ENCODE measurements at places on chromosomes 16 and 17. TPM values are rescaled to one million over a fixed set of nuclear protein-coding genes. Genes with fewer than 3 reads are reported as not detected.

The BAIAP3 gene
- total RNA-seq, result 1.3 TPM

The TLCD3B gene
- total RNA-seq, result not detected

DNA sequence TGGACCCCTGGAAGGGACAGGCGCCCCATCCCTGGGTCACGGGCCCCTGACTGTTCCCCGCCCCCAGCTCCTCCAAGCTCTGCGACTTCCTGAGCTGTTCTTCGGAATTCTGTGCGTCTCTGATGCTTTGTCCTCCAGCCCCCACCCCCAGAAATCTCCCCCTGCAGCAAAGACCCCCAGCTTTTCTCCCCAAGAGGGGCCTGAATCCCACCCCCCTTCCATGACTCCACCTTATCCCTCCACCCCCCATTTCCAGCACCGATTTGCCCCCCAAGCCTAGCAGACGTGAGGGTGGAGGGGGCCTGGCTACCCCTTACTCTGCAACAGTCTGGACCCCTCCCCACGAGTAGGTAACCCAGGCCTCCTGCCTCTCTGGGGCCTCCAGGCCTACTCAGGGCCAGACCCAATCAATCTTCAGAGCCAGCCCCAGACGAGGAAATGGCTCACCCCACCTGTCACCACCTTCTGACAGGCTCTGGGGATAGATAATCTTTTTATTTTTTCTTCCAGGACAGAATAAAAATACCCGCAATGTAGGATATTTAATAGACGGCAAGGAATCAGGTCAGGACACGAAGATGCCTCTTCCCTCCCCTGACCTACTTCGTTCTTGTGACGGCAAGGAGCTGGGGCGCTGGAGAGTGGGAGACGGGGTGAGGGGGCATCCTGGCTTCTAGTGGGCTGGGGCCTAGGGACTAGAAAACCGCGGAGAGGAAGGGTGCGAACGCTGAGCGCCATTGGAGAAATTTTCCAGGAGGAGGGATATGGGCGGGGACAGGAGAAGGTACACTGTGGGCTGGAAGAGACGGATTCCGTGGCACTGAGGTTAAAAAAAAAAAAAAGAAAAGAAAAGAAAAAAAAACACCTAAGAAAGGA is 744 bp upstream of the PLXDC1 start:
- DNase-seq, result no peak

The AIPL1 gene
- not detected for total RNA-seq

- no peak for DNase-seq
Observed at GRCh38 chr16:3188925-3189825, 1.2 kb downstream of the OR1F1 start.

DNA sequence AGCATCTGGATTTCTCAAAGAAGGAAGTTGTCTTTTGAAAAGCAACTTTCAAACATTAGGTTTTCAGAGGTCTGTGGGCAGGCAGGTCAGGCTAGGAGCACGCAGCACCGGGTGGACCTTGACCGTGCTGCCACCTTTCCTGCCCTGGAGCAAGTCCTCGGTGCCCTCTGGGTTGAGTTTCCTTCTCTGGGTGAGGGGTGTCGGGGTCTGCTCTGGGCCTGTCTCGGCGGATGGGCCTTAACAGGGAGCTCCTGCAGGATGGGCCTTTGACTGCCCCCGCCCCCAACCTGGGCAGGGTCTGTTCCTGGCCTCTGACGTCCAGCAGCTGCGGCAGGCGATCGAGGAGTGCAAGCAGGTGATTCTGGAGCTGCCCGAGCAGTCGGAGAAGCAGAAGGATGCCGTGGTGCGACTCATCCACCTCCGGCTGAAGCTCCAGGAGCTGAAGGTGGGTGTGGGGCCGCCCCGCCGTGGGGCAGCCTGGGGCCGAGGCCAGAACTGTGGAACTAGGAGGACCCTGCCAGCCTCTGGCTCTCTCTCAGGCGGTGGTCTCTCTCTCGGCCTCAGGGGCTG is 8.7 kb downstream of the DEF8 start:
- DNase-seq, result no peak

DNA sequence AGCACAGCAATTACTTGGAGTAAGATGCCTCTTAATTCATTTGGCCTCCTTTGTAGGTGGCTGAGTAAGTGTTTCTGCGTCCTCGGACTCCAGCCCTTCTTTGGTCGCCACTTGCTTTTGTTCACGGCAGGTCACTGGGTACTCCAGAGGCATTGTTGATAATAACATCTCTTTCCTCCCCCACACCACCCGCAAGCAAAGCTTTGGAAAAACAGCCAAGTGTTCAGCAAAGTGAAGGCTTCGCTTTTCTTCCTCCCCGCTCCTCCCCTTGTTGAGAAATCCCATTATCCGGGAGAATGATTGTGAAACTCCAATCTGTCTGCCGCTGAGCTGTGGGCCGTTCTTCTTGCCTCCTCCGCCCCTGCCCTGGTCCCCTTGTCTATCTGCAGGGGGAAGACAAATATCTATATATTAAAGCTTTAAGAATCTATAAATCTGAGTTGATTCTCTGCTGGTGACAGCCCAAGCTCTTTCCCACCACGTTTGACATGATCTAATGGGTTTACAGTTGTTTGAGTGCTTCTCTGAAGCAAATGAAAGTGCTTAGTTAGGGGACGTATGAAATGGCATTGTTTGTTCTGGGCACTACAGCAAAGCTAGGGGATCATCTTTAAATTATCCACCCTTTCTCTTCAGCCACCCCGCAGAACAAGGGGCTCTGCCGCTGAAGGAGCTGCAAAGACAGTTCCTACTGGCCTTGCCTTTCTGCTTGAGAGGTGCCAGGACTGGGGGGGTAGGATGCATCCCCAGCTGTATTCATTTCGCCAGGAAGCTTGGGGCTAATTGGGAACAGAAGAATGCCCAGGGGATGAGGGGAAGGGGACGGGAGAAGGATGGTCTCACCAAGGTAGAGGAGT is 167.1 kb downstream of the CCDC182 start:
- no peak for DNase-seq

The PITPNM3 gene
- 1.1 TPM for total RNA-seq

DNA sequence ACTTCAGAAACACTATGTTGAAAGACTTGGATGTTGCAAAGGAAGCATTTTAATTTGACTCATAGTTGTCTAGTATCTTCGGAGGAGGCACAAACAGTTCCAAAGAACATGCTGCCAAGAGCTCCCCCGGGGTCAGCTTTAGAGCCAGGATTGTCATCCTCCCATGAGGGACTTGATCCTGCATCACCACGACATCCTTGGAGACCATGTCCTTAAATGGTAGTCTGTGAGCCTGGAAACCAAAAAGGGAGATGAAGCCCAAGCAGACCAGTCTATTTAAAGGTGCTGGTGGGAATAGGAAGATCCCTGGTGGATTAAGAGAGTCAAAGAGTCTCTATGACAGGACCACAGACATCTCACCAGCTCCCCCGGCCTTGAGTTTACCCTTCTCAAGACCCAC is 33.3 kb upstream of the DYNLRB2 start:
- DNase-seq, result no peak

- no peak for DNase-seq
Observed at GRCh38 chr17:71287071-71287823, 833.6 kb upstream of the SOX9 start.

The ABCC1 gene
- total RNA-seq, result 42.8 TPM

DNA sequence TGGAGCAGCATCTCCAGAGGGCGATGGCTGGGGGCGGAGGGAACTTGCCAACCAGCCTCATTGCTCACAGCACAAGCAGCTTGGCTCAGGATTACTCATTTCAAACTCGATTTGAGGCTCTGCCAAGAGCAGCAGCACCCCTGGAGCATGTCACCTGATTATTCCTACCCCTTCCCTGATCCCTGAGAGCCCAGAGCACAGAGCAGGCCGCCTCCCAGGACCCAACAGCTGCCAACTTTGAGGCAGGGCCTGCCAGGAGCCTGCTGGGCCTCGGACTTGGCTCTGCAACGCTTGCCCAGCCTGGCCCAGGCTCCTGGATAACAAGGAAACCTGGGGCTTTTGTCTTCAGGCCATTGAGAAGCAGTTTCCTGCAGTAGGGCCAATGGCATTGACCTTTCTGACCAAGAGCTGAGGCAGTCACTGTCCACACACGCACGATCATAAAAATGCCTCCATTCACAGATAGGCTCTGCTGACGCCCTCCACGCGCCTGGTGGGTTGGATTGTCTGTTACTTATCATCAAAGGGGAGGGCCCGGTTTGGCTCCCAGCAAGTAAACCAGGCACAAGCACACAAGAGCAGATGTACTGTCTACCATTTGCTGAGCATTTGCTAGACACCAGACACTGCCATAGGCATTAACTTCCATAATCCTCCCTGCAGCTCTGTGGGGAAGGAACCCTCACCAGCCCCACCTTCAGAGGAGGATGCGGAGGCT is 406.6 kb upstream of the EEF2KMT start:
- DNase-seq, result no peak

The GNPTG gene
- total RNA-seq, result 72.1 TPM

DNA sequence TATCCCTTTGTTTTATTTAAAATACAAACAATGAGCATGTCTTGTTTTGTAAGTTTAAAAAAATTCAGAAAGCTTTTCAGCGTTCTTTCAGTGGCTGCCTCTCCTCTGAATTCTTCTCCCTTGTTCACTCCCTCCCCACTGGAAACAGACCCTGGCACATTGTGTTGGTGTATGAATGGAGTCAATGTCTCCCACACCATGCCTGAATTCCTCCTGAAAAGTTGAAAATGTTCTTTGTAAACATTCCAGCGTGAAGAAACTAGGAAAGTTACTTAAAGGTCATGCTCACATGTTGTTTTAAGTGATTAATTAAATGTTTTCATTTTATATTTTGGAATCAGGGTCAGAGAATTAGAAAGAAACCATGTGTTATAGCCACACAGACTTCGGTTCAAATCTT is 136.9 kb upstream of the DYNLRB2 start:
- no peak for DNase-seq

The ASGR2 gene
- 3.3 TPM for total RNA-seq

DNA sequence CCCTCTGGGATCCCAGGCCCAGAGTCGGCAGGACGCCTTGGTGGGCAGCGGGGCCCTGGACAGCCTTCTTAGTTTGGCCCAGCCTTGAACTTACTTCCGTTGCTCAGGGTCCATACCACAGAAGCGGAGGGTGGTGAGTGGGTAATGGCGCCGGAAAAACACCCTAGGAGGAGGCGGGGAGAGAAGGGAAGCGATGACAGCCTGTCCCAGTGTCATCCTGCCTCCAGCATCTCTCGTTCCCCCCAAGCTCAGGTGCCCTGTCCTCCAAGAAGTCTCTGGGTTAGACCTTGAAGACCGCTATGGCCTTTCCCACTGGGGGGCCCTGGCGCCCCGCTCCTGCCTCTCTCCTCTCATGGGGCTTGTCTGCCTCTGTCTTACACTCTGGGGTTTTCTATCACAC is 22.9 kb downstream of the TNS4 start:
- no peak for DNase-seq

DNA sequence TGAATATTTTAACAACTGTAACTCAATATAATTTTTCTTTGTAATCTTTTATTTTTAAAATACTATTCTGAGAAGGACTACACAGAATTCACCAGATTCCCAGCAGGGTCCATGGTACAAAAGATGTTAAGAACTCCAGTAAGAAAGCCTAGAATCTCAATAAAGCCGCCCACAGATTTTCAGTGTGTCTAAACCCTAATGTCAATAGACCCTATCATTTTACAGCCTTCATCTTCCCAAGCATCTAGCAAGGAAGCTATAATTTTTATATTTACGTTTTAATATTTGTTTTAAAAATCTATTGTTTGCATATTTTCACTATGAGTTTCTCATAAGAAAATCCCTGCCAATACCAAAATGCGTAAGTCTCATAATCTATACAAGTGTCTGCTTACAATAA is 148.5 kb downstream of the CEP112 start:
- DNase-seq, result no peak

The PITPNC1 gene
- total RNA-seq, result 47.1 TPM

DNA sequence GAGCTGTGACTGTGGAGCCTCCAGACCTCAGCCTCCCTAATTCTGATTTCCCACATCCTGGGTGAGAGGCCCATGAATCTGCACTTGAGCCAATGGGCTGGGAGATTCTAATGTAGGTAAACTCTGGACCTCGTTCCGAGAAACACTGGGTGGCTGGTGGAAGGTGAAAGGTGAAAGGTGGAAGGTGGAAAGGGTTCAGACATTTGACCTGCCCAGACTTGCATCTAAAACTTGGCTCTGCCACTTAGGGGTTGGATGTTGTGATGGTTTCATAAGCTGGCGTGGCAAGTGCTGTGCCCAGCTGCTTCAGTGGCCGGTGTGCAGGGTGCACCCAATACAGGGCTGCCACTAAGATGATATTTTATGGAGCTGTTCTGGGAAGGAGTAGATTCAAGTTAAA is 24.8 kb downstream of the SYT17 start:
- DNase-seq, result no peak

GRCh38 chr16:66948134-66948836 is 12.8 kb upstream of the CES3 start:
- DNase-seq, result no peak

DNA sequence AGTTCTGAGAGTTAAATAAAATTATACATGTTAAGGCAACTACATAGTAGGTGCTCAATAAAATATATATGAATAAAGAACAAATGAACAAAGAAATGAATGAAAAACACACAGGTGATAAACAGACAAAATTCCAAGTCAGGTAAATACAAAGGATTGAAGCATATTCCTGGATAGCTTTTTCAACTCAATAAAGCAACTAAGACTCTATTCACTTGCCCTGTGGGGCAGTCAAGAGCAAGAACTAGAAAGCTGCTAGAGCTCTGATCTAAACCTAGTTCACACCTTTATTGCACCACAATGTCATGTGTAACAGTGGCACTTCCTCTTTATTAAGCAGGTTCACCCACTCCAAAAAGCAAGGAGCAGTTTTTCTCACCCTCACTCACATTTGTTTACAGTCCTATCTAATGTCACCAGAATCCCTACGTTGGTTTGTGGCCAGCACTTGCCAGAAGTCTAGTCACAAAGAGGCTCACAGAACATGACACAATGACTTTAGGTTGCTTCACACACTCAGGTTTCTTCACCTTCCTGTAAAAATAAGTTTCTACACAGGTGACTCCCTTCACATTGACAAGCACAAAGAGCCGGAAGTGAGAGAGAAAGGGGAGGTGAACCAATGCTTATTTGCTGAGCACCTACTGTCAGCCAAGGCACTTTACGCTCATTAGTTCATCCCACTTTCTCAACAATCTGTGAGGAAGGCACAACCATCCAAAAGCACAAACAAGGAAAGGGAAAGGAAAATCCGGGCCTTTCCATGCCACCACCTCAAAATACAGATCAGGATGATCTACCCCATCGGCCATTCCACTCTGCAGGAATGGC is 70.8 kb downstream of the XPO6 start:
- no peak for DNase-seq

DNA sequence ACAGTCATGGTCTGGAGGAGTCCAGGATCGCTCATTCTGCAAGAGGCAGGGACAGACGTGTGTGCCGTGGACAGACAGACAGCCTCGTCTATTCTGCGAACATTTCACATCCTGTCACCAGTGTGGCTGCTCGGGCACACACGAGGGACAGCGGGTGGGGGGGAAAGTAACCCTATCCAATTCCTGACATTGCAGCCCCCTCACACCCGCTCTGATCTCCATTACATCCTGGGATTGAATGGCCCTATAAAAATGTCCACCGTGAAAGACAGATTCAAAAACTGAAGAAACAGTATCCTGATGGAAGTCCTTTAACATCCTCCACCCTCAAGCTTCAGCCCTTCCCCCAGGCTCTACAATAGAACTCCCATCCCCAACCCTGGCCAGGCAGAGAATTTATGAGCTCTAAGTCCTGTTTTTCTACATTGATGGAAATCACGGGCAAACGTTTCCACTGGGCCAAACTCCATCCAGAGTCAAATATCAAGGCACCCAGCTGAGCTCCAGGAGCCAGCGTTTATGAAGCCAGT is 39.4 kb downstream of the HS3ST3A1 start:
- DNase-seq, result no peak

Data from mesenteric fat pad (tissue), 1 donor.